ENCODE measurements at places on chromosomes 12 and 14.
A peak's percentile ranks its signal among the peaks of the same experiment; 100 is the strongest.

DNA sequence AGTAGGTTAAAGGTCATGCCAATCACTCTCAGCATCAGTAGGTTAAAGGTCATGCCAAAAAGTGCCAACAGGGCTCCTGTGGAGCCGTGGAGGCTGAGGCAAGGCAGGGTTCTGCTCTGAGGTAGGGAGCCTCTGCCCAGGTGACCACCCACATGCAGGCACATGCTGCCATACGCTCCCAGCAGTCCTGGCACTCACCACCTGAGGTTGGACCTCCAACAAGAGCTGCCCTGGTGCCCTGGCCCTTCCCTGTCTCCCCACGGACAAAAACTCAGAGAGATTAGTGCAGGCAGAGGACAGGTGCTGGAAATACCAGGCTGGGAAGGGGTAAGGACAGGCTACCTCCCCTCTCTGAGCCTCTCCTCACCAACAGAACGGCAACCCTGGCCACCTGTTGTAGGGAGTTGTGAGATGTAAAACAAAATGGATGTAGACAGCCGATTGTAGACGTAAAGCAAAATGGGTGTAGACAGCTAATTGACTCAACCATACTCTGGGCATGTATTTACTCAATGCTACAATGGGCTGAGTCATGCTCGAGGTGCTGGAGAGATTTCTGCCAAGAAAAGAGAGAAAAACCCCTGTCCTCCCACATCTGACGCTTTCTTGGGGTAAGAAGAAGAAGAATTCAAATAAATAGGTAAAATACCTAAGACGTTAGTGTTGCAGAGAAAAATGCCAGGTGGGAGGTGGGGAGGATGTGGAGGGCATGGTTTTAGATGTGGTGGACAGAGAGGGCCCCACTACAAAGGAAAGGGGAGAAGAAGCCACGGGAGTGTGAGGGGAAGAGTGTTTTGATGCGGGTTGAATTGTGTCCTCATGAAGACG, 32.4 kb downstream of the LTBP2 start:
- peak; percentile 43 for DNase-seq

DNA sequence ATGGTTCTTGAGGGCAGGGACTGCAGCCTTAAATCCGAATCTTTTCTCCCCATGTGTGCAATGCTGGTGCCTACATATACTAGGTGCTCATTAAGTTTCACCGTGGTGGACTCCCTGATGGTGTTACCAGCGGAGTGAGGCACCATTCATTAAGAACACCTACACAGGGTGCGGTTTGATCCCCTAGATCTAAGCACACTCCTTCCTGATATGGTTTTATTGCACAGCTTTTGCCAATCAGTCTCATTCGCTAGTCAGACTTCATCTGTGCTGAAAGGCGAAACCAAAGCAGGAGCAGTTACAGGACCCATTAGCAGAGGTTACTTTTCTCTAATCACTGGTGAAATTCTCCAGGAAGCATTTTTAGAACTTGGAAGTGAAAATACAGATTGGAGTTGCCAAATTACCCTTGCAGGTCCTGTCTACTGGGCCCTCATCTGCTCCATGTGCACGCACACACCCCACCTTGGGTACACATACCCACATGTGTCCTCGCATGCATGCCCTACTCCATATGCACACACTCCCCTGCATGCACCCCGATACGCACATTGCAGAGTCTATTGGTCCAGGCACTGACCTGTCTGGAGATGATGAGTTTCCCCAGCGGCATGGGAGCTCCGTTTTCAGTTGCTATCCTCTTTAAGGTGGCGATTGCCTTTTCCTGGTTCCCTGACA, 58.5 kb downstream of the DAO start:
- DNase-seq, result no peak

DNA sequence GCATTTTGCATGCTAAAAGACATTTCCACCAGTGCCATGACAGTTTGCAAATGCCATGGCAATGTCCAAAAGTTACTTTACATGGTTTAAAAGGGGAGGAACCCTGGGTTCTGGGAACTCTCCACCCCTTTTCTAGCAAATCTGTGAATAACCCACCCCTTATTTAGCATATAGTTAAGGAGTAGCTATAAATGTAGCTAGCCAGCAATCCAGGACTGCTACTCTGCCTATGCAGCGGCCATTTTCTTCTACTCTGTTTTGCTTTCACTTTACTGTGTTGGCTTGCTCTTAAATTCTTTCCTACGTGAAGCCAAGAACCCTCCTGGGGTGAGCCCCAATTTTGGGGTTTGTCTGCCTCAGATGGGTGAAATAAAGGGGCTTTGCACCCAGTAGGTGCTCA, 141.0 kb downstream of the PTPN11 start:
- DNase-seq, result no peak

DNA sequence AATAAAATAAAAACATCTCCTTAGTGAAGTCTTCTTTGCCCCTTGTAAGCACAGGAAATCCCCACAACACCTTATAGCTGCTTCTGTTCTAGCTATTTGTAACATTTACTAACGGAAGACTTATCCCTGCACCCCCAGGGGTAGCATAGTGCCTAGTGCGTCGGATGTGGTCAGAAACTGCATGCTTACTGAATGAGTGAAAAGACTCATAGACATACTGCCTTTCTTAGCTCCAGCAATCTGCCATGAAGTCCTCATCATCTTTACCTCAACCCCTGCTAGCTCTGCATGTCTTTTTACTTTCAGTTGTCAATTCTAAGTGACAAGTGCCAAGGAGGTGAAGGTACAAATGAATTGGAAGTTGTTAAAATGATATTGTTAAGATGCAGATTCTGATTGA, 12.9 kb downstream of the RIOX1 start:
- DNase-seq, result no peak

DNA sequence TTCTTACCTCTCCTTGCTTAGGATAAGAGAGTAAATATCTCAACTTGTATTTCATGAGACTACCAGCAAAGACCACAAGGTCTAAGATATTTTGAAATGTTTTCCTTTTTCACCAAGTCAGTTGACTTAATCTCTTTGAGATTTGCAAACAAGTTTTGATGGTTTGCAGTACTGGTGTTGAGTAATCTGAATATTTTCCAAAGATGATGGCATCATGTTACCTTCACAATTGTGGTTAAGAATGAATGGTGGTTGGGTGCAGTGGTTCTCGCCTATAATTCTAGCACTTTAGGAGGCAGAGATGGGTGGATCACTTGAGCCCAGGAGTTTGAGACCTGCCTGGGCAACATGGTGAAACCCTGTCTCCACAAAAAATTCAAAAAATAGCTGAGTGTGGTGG, 225.7 kb downstream of the TMTC2 start:
- no peak for DNase-seq

GRCh38 chr12:2058837-2059236, 6.0 kb downstream of the CACNA1C start:
- DNase-seq, result no peak

- no peak for DNase-seq
Measured at GRCh38 chr14:25522926-25523325, 473.0 kb upstream of the STXBP6 start.

GRCh38 chr14:103519837-103520212, 2.8 kb downstream of the CKB start:
- DNase-seq, result no peak

GRCh38 chr12:94848966-94849365, 154.5 kb downstream of the NDUFA12 start:
- DNase-seq, result no peak

DNA sequence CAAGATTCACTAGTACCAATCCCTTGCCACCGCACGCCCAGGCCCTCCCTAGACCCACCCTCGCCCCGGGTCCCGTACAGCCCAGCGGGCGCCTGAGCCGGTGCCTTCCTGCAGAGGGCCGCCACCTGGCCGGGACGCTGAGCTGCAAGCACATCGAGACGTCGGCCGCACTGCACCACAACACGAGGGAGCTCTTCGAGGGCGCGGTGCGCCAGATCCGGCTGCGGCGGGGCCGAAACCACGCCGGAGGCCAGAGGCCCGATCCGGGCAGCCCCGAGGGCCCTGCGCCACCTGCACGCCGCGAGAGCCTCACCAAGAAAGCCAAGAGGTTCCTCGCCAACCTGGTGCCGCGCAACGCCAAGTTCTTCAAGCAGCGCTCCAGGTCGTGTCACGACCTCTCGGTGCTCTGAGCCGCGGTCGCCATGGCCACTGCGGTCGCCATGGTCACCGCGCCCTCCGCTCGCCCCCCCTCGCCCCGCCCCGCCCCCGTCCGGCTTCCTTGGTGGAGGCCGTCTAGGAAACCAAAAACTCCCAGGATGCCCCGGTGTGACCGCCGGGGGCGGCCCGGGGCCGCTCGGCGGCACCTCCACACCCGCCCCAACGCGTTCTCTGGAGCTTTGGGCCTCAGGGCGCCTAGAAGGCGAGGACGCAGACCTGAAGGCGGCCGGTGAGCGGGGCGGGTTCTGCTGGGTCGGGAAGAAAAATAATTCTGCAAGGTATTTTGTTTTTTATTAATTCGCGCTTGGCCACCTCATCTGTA, 3.7 kb downstream of the REM2 start:
- peak; percentile 78 for DNase-seq

Measured in activated naive CD4-positive, alpha-beta T cell treated with Interleukin-2 at 50 U/mL for 16 hours (primary cell).